ENCODE measurements at places on chromosomes 11 and 22.

DNA sequence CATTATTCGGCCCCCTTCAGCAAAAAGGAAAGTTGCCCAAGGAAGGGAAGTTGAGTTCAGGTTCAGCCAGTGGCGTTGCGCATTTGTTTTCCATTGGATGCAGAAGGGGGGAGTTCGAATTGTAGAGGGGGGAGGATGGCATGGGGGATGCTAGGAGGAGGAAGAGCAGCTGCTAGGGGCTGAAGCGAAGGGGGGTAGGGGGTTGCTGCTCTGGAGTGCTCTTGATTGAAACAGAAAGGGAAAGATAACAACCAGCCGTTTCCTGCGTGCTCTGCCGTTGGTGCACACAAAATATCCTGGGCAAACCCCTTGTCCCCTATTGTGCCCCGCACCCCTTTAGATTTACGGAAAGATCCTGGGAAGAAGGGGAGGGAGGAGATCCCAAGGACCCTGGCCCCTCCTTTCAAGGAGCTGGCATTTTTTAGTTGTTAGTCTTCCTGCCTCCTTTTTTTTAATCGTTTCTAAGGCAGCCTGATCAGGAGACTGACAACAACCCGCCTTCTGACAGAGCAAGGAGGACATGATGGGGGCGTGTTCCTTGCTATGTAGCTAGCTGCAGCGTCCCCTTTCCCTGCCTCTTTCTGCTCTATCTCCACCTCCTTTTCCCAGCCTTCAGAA is 2.1 kb downstream of the KMT2A start:
- peak; percentile 77 for DNase-seq

GRCh38 chr22:23082534-23083314 is 12.4 kb downstream of the GNAZ start:
- no peak for DNase-seq

- no peak for DNase-seq
These were observed 413 bp downstream of the CBX7 start for GRCh38 chr22:39152024-39152510.

- DNase-seq: no peak
These were observed 198.4 kb upstream of the NTM start for GRCh38 chr11:131172011-131172410.

DNA sequence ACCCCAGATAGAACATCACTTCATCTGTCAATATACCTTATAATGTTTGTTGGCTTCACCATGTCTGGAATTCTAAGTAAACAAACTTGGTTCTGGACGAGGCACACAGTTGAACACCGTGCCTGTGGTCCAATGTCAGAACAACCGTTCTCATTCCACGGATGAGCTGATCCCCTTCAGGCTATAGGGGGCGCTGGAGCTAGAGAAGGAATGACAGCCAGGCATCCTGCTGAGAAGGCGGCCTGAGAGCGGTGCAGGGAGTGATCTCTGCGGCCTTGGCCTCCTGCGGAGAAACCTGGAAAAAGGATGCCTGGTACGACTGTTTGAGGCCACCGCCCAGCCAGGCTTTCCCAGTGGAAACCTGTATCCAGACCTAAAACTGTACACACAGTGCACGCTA is 48.7 kb downstream of the FDX1 start:
- no peak for DNase-seq

GRCh38 chr11:95536047-95536690 is 253.4 kb downstream of the FAM76B start:
- DNase-seq: no peak

- DNase-seq: no peak
These were observed 55.1 kb downstream of the NOX4 start for GRCh38 chr11:89436071-89436470.

DNA sequence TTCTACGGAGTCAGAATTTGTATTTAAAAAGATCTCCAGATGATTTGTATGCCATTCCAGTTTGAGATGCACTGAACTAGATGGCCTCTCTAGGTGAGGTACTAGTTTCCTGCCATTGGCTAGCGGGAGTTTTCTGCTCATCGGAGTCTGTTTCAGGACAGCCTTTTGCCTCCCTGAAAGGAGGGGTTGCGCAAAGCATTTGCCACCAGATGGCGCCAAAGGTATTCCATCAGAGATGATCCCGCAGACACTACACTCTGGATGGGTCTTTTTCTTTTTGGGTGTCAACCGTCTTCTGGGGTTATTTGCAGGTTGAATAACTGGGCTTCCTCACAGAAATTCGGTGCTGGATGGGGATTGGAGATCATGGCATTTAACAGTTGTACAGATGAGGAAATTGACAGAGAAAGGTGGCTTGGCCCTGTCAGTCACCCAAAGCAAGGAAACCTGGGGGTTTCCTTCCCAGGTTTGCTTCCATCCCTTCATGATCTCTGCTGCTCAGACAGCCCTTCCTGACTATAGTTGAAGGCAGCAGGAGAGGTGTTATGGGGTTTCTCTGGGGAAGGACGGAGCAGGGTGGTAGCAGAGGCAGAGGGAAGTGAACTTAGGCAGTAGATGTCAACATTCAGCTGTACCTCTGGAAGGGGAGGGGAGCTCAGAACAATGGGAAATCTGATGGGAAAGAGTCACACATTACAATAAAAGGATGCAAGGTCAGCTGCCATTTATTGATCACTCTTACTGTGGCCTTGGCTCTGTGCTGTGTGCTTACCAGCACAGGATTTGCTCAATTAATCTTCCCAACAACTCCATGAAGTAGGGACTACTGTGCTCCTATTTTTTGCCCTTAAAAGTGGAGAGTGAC is 81.6 kb downstream of the CCDC81 start:
- no peak for DNase-seq

- DNase-seq: no peak
These were observed 294 bp upstream of the MTMR3 start for GRCh38 chr22:29882716-29883044.

DNA sequence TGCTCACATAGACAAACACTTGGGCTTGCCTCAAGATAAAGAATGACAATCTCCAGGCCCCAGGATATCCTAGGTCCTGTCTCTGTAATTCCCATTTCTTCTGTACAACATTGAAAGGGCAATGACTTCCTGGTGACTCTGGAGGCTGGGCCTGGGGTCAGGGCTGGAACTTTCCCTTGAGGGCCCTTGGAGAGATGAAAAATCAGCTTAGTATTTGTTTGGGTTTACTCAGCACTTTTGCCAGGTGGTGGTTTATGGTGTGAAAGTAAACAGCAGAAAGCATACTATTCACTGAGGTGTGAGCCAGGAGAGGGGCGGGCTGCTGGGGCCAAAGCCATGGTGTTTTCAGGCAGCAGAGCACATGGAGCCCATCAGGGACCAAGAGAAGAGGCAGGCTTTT is 214.7 kb upstream of the NARS2 start:
- no peak for DNase-seq

GRCh38 chr11:131649856-131650255 is 279.4 kb downstream of the NTM start:
- DNase-seq: peak; percentile 100

GRCh38 chr11:110092515-110093406 is at the start of gene ZC3H12C:
Gene ZC3H12C, plus strand, starts transcription at chr11:110093392. Its CDS starts 20 bp downstream, at chr11:110093412.
- peak; percentile 67 for DNase-seq

- no peak for DNase-seq
These were observed 177.5 kb upstream of the CTSC start for GRCh38 chr11:88515002-88515401.

DNA sequence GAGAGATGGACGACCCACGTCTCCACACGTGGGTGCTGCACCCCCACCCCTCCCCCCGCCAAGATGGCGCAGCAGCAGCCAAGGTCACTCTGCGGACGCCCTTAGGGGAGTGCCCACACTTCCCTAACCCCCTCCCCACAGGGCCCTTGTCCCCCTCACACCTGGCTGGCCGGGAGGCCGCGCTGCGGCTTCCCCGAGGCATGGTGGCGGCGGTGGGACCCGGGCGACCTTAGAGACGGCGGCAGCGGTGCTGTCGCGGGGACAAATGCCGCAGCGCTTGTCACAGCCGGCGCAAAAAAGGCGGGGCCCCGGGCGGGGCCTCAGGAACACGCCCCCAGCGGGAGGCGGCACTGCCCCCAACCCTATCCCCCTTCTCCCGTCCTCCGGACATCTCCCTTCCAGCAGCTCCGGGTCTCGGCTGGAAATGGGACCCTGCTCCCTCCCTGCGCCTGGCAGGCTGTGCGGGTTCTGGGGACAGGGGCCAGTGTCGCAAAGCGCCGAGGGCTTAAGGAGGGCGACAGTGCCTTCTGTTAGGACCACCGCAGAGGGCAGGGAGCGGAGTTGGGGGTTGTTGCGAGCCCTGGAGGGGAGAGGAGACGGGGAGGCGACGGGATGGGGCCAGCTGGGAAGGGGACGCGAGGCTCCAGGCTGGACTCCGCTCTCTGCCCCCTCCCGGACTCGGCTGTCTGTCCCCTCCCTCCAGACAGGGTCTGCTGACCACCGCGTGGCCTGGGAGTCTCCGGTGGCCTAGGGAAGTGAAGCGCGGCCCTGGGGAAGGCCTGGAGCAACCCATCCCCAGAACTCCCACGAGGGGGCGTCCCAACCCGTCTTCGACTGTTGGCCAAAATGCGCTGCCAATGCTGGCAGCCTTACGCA is at the start of gene CHCHD10:
Gene CHCHD10 (minus strand): TSS at position 300 of the 876 bp plus-strand sequence. CDS start 98 bp downstream, at position 202.
- peak; percentile 53 for DNase-seq

DNA sequence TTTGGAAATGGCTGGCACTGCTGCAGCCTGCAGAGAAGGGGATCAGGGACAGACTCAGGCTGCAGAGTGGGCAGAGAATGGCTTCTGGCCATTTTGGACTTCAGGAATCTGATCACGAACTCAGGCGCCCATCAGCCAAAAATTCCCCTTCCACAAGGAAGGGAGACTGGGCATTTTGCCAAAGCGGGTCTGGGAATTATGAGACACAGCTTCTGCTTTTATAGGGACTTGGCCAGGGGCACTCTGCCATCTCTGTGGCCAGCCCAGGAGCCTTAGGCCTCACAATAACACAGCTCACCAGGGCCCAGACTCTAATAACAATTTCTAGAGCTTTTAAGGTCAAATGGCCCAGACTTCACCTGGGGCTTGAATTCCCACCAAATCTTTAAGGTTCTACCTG is 74.7 kb downstream of the CHST1 start:
- DNase-seq: no peak

- DNase-seq: no peak
These were observed 548.3 kb downstream of the MIAT start for GRCh38 chr22:27205492-27206373.

DNA sequence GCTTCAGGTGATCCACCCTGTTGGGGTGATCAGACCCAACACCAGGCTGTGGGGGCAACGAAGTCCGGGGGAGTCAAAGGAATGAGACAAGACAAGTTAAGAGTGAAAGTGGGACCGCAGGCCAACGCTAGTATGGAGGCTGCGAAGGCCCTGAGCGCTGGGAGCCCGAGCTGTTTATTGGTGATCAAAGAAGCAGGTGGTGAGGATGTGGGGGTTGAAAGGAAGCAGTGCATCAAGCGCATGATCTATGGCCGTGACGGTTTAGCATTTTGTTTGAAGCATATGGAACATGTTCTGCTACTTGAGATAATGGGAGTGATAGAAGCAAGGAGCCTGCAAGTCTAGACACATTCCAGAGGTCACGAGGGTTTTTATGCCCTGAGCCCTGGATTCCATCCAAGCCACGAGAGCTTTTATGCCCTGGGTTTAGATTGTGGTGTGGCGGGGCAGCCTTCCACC is 49.5 kb downstream of the MCHR1 start:
- no peak for DNase-seq

- DNase-seq: no peak
These were observed 55.4 kb downstream of the PDE2A start for GRCh38 chr11:72618803-72619202.

- DNase-seq: no peak
These were observed 3.8 kb downstream of the IFITM5 start for GRCh38 chr11:295351-296170.

- no peak for DNase-seq
These were observed 4.5 kb downstream of the MAPK8IP2 start for GRCh38 chr22:50605002-50605612.

GRCh38 chr11:77062924-77063323 is 3.8 kb upstream of the CAPN5 start:
- DNase-seq: no peak

- no peak for DNase-seq
These were observed at the start of gene FXYD2 for GRCh38 chr11:117824571-117825537. Gene FXYD2, minus strand, starts transcription at chr11:117824744. Its CDS starts 66 bp downstream, at chr11:117824678.

GRCh38 chr11:93287434-93287833 is 43.1 kb upstream of the DEUP1 start:
- no peak for DNase-seq

GRCh38 chr11:30412509-30412908 is 89.6 kb downstream of the ARL14EP start:
- no peak for DNase-seq

DNA sequence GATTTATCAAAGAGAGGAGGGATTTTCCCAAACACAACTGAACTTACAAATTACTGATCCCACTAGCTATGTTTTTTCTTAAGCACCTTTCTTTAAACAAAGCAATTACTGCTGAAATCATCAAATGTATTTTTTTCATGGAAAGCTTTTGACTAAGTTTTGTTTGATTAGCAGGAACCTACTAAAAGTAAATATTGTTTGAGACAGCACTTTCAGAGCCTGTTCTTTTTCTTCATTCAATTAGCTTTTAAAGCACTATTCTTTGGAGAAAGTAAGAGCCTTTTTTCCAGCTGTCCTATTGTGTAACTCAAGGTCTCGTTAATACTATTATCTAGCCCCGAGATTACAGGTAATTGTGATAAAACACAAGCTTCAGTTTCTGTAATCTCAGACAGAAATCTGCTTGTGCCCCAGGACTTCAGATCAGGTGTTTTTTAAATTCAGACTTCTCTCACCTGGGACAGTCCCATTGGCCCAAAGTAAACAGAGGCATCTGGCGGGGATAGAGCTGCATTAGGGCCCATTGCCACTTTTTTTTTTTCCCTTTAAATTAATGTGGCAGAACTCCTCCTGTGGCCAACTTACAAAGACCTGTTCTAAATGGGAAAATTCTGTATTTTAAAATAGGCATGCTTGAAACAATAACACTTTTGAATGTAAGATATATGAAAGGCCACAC is 11.0 kb downstream of the CSTPP1 start:
- DNase-seq: no peak

- no peak for DNase-seq
These were observed 111.5 kb upstream of the RRM1 start for GRCh38 chr11:3983101-3983500.

GRCh38 chr11:9680028-9680427 is 16.2 kb downstream of the SWAP70 start:
- DNase-seq: no peak

DNA sequence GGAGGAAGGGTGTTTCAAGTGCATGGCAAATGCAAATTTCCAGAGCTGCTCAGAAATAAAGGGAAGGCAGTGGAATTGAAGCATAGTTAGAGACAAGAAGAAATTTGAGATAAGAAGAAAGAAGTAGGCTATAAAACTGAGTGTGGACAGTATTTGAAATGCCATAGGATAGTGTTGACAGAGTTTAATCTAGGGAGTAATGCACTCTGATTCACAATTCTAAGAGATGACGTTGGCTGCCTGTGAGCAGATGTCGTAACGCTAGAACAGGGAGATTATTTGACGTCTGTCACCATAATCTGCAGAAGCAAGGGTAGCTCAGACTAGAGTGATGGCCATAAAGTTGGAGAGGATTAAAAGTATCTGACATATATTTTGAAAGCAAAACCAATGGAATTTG is 389.9 kb upstream of the KIRREL3 start:
- DNase-seq: no peak

DNA sequence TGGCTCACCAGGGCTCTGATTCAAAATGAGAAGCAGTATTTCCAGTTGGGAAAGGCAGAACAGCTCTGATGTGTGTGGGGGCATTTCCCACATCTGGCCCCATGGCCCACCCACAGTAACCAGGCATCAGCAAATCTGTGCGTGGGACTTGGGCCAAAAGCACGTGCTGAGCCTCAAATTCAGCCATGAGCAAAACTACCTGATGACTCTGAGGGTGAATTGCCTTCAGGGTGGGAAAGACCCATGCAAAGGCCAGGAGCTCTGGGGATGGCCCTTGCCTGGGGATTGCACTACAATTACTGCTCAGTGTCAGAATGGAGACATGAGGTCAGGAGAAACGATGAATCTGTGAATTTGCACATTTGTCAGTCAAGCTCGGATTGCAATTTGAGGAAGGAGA is 20.9 kb downstream of the TP53AIP1 start:
- no peak for DNase-seq
